ENCODE measurements at places on chromosomes 11 and 22.

GRCh38 chr11:116210663-116211062, 562.1 kb downstream of the BUD13 start:
- DNase-seq = no peak

DNA sequence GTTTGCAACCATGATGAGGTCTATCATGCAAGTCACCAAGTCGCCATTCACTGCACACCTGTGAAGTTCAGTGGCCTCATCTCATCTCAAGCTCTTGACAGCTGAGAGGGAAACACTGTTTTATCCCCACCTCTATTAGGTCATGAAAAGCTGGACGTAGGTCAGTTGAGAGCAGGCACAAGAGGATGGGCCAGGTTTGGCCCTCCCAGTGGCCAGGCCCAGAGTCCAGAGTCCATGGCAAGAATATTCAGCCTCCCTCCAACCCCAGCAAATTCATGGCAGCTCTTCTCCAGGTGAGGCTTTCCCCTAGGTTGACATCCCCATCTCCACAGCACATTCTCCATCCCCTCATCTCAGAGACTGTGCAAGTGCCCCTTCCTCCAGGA, 22.0 kb upstream of the ISX start:
- DNase-seq = no peak

- no peak for DNase-seq
Measured at GRCh38 chr11:35007277-35007676, 90.9 kb downstream of the PDHX start.

GRCh38 chr22:24942301-24942700, 4.2 kb downstream of the LHFPL7 start:
- DNase-seq = no peak

GRCh38 chr11:34633990-34634693, 13.2 kb downstream of the EHF start:
- DNase-seq = no peak

DNA sequence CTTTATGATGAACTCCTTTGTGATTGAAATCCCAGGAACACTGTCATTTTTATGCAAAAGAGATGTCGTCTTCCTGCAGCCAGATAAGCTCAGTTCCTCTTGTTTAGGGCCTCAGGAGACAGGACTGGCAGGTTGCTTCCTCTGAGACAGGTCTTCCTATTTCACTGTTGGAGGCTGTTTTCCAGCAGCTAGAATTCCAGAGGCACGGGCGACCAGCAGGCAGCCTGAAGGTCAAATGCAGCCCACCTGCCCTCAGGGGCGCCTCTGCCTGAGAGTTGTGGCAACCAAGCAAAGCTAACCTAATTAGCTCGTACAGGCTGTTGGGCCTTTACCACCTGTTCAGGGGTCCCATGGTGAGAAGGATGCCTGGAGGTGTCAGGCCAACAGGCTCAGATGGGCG, 22.3 kb downstream of the SLC6A5 start:
- no peak for DNase-seq

GRCh38 chr22:23849009-23850006, 8.4 kb upstream of the SLC2A11 start:
- peak; percentile 61 for DNase-seq

DNA sequence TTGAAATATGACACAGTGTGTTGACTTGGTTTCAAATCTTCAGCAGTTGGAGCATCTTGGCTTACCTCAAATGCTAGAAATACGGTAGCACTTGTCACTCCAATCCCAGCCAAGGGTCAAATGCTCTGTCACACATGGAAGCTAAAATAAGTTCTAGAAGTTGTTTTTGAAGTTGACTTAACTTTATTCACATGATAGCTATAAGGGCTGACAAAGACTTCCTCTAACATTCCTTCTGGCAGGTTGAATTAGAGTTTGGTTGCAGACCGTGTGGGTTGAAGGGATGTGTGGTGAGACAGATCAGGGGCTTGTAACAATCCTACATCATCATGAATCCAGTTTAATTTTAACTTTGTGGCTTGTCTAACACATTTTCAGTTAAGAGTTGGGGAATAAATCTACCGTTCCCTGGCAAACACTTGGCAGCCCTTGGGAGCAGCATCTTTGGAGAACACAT, 4.6 kb downstream of the SLN start:
- DNase-seq = no peak

GRCh38 chr11:76856106-76856505, 4.6 kb upstream of the ACER3 start:
- no peak for DNase-seq

GRCh38 chr11:44625759-44626523, 60.5 kb downstream of the CD82 start:
- DNase-seq = no peak

DNA sequence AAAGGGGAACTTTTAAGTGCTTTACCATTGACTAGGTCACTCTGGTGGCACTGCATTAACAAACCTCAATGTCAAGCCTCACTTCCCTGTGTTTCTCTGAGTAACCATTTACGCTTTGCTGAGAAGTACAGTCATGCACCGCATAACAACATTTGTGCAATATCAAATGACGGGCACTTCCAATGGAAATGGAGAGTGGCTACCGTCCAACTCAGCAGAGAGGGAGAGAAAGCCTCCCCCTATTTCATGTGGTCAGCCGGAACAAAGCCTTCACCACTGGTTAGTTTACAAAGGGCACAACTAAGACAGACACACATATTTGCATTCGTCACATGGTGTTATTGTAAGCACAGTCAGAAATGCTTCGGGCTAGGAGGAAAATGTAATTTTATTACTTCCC, 117.3 kb downstream of the RASSF10 start:
- peak; percentile 36 for DNase-seq

- no peak for DNase-seq
Measured at GRCh38 chr11:120784566-120785251, 239.2 kb upstream of the TBCEL start.

DNA sequence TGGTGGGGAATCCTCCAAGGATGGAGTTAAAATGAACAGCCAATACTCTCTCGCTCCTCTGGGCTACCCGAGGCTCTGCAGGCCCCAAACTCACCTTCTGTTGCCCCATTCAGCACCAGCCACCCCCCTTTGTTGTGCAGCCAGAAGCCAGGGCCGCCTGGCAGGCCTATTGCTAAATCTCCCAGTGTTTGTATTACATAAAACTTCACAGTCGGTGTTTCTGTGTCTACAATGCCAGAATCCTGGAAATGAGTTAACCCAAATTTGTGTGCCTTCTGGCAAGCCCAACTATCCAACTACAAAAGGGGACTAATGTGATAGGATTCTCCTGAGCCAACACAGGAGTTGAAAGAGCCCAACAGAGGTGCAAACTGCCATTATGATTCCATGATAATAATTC, 9.3 kb downstream of the KCNJ5 start:
- no peak for DNase-seq

GRCh38 chr22:19396934-19397733, 34.4 kb downstream of the HIRA start:
- DNase-seq = no peak

DNA sequence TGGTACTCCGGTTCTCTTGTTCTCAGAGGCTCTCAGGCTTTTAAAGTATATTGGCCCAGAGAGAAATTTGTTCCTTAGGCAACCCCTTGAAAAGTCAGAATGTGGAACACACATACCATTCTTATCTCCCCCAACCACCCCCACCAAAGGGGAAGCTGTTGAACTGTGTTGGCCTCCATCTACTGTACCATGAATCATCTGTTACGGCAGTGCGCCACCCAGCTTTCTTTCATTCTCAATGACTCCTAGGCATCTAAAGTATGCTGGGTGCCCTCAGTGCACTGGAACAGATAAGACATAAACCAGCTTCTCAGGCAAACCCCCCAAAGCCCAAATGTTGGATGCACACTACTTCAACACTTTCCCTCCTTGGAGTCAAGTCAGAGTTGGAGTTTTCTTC, 696.2 kb upstream of the TENM4 start:
- DNase-seq = no peak

DNA sequence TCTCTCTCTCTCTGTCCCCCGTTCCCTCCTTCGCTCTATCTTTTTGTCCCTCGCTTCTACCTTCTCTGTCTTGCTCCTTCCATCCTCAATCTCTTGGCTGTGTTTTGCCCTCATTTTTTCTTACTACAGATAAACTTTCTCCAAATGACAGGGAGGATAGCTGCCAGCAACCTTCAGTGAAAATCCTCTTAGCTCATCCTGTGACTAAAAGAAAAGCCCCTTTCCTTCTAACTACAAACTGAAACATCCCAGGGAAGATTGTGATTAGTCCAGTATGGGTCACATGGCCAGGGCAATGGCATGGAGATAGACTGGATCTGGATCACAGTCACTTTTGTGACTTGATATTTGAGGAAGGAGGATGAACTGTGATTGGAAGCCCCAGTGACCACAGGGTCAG, 10.4 kb downstream of the SPON1 start:
- DNase-seq = no peak

GRCh38 chr11:3984896-3985295, 109.7 kb upstream of the RRM1 start:
- no peak for DNase-seq

- DNase-seq = no peak
Measured at GRCh38 chr11:128341280-128342248, 245.8 kb downstream of the ETS1 start.

GRCh38 chr11:117843666-117844484, 19.3 kb upstream of the FXYD2 start:
- peak; percentile 5 for DNase-seq

- no peak for DNase-seq
Measured at GRCh38 chr11:15532432-15532831, 417.7 kb downstream of the INSC start.
